ENCODE measurements at places on chromosomes 4 and X.
A peak's percentile ranks its signal among the peaks of the same experiment; 100 is the strongest.

DNA sequence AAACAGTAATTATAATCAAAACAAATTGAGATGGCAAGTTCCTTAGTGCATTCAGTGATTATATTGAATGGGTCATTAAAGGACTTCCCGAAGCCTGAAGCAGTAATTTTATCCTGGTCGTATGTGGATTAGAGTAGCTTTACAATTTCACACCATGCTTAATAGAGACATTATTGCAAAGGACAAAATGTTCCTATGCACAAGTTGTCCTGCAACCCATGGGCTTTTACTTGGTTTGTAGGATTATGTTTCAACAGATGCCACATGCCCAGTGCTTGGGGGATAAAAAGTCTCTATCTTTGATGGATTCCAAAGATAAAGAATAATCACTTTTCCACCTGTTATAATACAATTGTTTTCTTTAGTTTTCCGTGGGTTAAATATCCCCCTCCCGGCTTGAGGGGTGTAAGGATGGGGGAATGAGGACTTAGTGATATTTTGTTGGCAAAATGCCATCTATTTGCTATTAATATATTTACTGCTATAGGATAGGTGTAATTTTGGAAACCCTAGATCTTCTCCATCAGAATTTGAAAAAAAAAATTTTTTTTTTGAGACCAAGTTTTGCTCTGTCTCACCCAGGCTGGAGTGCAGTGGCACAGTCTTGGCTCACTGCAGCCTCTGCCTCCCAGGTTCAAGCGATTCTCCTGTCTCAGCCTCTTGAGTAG, 156.5 kb upstream of the ETNPPL start:
- no peak for DNase-seq

DNA sequence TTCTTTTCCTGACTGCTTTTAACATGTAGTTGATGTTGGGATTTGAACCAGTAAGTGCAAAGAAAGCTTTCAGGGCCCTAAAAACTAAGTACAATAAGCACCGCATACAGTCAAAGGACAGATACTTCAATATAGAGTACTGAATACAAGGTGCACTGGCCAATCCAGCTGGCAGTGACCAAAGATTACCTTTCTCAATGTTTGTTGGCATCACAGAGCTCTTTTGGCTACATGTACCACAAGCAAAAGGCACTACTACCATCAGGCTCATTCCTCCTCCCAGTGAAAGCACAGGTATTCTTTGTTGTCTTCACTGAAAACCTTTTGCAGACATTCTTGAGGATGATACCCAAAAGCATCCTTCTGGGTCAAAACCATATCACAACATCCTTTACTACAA, 65.2 kb upstream of the ZCCHC13 start:
- no peak for DNase-seq

DNA sequence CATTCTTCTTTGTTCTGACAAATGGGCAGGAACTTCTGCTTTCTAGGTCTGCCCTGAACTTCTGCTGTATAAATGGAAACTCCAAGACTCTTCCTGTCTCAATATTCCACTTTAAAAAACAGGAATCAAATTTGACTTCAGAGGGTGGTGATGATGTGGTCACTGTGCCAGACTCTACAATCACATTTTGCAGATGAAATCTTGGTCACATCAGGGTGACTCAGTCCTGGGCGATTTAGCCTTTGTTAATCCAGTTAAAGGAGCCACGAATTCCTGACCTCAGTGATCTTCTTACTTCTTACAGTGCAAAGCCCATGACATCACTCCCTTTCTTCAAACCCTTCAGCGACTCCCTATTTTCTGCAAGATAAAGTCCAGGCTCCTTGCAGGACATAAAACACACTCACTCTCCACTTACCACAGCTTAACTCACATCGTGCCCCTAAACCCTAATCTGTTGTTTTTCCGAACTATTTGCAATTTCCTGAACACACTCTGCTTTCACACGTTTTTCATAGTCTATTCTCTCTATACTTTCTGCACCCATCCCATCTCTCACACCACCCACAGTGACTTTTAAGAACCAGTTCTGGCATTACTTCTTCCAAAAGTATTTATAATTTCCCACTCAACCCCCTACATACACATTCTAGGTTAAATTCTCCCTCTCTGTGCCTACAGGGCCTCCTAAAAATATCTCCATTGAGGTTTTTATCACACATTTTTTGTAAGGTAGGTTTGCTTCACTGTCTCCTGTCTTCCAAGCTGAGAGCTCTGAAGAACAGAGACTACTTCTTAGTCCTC, 11.1 kb downstream of the GASK1B start:
- DNase-seq: no peak

- no peak for DNase-seq
Observed at GRCh38 chrX:39465467-39465866, 632.3 kb downstream of the BCOR start.

GRCh38 chrX:153708415-153708814, 15.8 kb downstream of the BCAP31 start:
- DNase-seq: peak; percentile 49

DNA sequence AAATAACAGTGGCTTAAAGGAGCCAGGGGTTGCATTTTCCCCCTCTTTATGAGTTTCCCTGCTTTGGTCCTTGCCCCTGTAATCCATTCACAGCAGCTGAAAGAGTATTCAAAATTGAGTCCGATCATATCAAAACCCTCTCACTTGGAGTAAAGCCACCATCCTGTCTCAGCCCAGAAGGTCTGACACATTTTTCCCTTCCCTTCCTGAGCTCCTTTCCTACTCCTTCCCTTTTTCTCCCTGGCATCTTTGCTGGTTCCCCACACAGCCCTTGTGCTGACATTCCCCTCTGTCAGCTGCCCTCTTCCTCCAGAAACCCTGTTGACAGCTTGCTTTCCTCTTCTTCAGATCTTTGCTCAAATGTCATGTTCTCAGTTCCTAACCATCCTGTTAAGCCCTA, 295.6 kb downstream of the EVC2 start:
- no peak for DNase-seq

GRCh38 chrX:47199286-47199685, 5.7 kb downstream of the UBA1 start:
- DNase-seq: no peak

DNA sequence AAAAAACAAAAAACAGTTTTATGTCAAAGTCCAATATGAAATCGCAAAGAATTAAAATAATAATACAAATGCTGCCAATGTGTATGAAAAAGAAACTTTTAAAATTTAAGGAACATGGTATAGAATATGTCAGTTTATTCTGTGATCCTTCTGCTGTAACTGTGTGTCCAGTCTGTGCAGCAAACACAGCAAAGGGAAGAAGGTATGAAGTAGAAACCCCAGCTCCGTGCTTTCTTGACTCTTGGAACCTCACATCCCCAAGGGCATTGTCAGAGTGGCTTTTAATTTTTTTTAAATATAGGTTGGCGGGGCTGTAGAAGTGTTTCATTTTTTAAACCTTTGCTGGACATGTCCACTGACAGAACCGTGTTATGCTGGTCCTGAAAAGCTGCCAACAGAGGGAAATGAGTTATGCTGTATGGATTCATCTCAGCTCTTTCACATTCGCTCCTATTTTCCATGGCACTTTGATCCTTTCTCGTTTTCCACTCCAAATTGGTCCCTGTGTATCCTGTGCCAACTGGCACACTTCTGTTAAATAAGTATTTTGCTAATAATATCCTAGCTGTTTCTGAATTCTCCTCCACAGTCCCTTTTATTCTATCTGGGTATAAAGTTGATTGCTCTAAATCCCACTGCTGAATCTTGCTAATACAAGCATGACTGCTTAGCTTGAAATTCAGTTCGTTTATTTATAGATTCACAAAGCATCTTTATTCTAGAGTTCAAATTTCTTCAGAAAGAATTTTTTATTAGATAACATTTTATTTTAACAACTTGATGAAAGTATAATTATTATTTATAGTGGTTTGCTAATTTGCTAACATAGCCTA, 127.0 kb upstream of the DDIT4L start:
- no peak for DNase-seq

DNA sequence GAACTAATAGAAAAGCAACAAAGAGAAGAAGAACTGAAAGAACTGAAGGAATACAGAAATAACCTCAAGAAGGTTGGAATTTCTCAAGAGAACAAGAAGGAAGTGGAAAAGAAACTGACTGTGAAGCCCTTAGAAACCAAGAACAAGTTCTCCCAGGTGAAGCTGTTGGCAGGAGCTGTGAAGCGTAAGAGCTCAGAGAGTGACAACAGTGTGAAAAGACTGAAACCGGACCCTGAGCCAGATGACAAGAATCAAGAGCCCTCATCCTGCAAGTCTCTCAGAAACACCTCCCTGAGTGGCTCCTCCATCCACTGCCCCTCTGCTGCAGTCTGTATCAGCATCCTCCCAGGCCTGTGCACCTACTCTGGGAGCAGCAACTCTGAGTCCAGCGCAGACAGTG, 8.4 kb upstream of the FHDC1 start:
- no peak for DNase-seq

DNA sequence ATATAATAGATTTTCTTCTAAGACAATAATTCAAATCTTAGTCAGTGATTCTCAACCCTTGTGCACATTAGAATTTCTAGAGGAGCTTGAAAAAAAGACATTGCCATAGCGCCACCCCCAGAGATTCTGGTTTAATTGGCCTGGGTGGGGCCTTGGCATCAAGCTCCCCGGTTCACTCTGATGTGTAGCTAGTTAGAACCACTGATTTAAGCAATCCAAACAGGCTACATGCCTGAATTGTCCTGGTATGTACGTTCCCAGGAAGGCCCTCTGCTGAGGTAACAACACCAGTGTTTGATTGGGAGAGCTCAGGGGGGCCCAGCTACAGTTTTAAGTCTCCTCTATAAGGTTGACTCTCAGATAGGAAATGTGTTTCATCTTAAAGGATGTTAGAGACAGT, 1.3 kb upstream of the ATP10D start:
- no peak for DNase-seq

DNA sequence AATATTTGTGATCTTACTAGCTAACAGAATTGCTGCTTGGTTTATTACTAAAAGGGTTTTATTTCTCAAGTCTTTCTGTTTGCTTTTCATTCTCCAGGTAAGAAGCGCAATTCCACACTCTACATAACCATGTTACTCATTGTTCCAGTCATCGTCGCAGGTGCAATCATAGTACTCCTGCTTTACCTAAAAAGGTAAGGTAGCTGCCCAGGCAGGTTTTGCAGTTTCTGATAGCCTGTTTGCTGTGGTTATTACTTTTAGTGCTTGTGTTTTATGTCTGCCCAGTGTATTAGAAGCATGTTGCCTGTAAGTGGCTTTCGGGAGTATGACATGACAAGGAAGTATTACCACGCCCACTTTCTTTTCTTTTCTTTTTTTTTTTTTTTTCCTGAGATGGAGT, 46.4 kb downstream of the IL13RA1 start:
- no peak for DNase-seq

DNA sequence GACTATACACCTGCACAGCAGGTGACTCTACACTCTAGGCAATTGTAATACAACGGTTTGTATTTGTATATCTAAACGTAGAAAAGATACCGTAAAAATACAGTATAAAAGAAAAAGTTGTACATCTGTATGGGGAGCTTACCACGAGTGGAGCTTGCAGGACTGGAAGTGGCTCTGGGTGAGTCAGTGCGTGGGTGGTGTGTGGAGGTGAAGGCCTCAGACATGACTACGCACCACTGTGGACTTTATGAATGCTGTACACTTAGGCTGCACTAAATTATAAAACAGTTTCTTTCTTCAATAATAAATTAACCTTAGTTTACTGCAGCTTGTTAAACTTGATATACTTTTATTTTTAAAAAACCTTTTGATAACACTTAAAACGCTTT, 85.0 kb upstream of the FAT1 start:
- no peak for DNase-seq

- no peak for DNase-seq
Observed at GRCh38 chr4:138460477-138461414, 218.6 kb upstream of the SLC7A11 start.

DNA sequence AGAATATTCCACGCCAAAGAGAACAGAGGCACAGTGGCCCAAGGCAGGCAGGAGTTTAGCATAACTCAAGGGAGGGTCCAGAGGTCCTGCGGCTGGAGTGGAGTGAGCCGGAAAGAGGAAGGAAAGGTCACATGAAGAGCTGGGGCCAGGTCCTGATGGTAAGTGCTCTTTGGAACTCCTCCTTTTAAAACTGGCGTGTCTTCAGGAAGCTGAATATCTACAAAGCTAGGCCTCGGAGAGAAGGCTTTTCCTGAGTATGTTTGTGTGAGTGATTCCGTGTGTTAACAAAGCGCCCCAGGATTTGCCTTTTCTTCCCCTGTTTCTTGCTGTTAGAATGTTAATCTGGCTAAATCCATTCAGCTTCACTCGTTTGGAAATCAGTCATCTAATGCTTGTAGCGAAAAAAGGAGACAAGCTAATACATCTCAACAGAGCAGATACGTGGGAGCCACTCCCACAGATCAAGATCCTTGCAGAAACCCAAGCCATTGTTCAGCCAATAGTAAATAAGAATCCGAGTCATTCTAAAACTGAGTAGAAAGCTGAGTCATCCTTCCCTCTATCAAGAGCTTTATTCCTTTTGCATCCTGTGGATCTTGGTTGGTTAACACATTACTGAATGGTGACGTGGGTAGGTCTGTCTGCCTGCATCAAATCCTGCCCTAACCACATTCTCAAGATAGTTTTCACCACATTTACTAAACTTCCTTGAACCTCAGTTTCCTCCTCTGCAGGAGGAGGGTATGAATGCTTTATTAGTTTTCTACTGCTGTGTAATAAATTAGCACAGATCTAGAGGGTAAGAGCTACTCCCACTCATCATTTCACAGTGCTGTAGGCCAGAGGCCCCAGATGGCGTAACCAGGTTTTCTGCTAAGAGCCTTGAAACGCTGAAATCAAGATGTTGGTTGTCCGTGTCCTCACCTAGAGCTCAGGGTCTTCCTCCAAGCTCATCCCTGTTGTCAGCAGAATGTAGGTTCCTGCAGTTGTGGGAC, 43.2 kb upstream of the RBM47 start:
- peak; percentile 48 for DNase-seq

DNA sequence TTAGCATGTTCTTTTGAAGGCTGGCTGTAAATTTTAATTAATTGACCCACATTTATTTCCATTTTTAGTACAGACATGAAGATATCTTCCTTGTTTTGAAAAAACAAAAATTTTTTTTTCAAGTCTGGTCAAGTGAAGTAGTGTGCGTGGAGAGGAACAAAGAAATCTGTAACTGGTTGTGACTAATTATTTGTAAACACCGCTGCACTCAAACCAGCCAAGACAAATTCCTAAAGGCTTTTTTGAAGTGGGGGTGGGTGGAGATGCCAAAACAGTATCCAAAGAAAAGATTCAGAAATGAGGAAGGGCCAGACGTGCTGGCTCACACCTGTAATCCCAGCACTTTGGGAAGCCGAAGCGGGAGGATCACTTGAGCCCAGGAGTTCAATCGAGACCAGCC, 88.3 kb downstream of the SHROOM2 start:
- DNase-seq: no peak
